ENCODE measurements at places on chromosomes 4 and X.

- no peak for DNase-seq
Measured at GRCh38 chr4:73086095-73086868, 16.8 kb upstream of the COX18 start.

GRCh38 chr4:144374065-144374464 lies 233.5 kb upstream of the GYPA start:
- DNase-seq: no peak

DNA sequence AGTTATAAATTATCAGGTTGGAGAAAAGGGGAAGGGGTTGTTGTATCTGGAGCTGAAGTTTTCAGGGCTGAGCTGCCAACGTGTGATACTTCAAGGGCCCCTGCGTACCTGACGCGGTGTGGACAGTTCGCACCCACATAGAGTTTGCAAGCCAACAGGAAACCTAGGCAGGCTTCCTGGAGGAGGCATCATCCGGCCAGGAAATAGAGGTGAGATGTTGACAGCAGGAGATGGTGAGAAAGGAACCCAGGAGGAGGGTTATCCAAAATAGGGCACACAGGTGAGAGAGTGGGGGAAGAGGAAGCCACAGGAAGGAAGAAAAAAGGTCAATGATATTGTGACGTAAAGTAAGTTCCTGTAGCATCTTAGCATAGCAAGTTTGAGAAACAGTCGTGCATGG lies 127.2 kb downstream of the DHRSX start:
- no peak for DNase-seq

DNA sequence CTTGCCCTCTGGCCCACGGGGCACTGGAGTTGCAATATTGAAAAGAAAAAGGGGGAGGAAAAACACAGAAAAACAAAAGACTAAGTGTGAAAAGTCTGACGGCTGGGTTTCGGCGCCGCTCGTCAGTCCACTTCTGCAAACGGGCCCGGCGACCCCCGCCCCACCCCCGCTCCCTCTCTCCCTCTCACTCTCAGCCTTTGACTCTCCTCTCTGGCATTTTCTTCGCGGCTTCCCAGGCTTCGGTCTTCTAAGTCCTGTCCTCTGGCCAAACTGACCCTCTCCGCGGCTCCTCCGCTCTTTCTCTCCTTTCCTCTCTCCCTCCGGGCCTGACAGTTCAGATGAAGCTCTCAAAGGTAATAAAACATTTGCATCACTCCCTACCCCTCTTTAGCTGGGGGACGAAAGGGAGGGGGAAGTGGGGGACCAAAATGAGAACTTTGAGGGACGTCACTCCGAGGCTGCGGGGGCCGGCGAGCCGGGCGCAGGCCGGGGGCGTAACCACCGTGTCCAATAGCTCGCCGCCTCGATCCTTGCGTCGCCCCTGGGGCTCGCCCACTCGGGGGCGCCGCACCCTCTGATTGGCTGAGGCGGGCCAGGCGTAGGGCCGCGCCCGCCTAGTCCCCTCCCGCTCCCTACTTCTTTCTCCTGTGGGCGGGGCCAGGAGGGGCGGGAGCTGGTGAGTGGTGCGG lies at the start of gene NKX6-1:
Gene NKX6-1 (minus strand): TSS at position 358 of the 689 bp plus-strand sequence. CDS start 1,064 bp downstream, outside the sequence.
- no peak for DNase-seq

GRCh38 chrX:40080894-40081678 lies 16.7 kb downstream of the BCOR start:
- no peak for DNase-seq

DNA sequence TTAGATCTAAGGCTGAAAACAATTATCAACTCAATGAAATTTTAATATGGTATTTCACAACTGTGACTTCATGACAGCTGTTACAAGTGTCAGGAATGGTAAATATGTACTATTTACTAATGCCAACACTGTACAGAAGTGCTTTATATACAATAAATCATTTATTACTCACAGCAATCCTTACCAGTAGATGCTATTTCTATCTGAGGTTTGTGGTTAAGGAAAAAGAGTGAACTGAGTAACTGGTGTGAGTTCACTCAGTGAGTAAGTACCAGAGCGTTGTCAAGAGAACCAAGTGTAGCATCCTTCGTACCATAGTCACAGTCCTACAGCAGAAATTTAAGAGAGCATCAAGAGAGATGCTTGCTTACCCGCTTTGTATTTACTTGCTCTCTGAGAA lies 23.3 kb downstream of the MTHFD2L start:
- DNase-seq: no peak

DNA sequence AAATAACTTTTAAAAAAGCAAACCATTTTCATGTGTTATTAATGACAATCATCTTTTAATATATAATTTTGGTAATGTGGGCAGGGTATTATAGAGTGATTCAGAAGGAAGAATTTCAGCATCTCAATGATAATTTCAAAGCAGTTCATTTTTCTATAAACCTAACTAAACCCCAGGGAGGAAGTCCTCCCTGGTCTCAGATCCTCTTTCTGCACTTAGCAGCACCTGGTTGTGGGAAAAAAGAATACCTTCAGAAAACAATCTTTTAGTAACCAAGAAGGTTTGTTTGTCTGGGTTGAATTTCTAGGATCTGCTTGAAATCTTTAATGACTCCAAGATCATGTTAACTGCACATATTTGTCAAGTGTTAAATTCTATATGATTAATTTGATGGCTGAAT lies 29.9 kb downstream of the DKK2 start:
- no peak for DNase-seq

DNA sequence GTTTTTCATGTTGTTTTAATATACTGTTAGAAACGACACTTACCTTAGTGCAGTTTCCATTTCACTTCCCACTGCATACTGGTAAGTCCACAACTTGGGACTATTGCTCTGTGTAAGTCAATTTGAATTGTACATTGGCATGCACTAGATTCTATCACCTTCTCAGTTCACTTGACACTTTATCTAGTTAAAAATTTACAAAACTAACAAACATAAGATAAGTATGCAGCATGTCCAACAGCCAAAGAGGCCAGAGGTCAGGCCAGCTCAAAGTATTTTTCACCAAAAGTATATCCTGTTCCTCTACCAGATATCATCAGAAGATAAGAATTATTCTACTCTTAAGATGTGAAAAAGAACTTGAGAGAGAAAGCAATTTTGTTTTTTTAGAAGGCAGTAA lies 75.9 kb downstream of the QRFPR start:
- DNase-seq: no peak

DNA sequence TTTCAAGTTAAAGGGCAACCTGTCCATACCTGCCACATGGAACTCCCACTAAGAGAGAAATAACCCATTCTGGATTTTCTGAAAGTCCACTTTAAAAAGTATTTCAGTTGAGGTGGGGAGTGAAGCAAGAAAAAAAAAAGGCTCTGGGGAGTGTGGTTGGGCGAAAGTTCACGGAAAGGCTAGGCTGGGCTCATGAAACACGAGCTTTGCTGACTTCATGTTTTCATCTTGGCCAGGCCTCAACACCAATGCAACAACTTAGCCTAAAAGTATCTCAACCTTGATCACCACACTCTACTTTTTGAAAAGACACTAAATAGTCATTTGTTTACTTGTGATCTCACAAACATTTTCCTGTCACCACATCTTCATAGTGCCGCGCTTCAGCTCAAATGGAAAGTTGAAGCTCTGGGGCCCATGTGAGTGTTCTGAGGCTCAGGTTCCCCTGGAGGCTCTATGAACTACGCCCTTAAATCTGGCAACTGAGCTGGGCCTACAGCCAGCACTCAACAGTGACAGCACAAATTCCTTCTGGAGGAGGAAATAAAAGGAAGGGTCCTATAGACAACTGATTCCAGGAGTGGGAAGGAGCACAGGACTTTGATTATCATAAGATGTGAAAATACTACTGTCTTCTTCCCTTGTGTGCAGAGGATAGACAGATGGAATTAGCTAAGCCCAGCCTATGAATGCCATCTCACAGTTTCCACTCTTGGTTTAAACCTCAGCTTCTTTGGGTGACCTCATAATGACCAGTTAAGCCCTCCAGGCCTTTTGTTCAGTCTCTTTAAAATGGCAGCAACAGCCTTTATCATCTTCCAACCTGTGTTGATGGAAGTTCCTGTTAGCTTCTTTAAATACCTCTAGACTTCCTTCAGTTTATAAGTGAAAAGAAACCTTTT lies 5.1 kb downstream of the CD40LG start:
- DNase-seq: no peak

DNA sequence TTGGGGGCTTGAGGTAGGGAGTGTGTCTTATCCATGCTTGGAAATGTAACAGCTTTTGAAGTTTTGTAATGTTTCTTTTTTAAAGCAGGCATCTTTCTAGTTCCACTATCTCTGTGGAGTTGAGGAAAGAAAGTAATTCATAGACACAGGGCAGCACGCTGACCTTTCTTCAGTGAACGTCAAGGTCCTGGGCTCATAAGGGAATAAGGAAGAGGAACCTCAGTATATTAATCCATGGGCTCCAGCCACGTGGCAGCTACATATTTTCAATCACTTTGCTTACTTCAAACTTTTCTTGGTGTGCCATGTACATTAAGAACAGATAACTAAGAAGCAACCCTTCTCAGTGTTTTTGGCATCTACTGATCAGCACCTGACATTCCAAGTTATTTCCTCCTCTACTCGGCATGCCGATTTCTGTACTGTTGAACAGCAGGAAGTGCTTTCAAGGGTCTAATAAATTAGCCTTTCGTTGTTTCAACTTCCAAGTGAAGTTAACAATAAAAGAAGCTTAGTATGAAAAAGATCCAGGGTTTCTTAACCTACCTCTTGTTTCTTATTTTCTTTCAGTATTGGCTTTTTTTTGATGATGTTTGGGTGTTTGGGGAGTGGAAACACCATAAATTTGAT lies 88.2 kb downstream of the SORBS2 start:
- no peak for DNase-seq

DNA sequence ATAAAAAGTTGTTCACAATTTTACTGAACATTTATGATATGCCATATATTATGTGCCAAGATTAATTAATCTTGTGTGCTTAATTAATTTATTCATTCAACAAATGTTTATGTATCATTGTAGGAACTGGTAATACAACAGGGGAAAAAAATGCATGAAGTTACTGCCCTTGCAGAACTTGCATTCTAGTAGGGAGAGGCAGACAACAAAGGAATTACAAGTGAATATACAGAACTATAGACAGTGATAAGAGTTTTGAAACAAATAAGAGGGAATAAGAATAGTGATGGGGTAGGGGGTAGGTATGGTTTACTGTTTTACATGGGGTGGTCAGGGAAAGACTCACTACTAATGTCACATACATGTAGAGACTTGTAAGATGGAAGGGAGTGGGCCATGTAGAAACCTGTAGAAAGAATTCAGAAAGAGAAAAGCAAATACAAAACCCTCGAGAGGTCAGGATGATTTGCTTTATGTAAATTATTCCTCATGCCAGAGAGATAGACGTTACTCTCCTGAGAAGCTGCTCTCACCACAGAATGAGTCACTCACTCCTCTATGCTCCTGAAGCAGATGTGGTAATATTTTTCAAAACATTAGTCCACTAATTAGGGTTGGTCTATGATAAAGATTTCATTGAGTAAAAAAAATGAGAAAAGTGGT lies 855.0 kb upstream of the GRID2 start:
- no peak for DNase-seq

- no peak for DNase-seq
Measured at GRCh38 chr4:170256807-170257206, 167.1 kb upstream of the AADAT start.

DNA sequence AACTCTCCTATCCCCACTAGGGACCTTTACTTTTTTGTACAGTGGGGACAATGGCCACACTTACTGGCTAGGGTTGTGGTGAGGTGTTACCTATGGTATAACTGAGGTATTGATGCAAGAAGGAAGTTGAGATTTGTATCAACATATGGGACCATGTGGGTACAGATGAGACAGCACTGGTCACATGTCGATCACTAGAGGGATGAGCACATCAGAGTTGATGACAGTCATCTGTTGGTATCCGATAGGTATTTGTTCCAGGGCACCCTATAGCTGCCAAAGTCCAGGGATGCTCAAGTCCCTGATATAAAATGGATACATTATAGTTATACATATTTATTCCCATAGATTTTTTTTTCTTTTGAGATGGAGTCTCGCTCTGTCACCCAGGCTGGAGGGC lies 12.6 kb upstream of the SLC10A3 start:
- no peak for DNase-seq

DNA sequence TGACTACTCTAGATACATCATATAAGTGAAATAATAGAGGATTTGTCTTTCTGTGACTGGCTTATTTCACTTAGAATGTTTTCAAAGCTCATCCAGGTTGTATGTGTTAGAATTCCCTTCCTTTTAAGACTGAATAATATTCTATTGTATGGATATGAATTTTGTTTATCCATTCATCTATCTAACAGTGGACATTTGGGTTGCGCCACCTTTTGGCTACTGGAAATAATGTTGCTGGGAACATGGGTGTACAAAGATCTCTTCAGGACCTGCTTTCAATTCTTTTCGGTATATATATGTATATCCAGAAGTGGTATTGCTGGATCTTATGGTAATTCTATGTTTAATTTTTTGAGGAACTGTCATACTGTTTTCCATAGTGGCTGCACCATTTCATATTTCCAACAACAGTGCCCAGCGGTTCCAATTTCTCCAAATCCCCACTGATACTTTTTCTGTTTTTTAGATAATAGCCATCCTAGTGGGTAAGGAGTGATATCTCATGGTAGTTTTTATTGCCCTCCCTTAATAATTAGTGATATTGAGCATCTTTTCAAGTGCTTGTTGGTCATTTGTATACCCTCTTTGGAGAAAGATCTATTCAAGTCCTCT lies 3.4 kb upstream of the SCD5 start:
- DNase-seq: no peak

DNA sequence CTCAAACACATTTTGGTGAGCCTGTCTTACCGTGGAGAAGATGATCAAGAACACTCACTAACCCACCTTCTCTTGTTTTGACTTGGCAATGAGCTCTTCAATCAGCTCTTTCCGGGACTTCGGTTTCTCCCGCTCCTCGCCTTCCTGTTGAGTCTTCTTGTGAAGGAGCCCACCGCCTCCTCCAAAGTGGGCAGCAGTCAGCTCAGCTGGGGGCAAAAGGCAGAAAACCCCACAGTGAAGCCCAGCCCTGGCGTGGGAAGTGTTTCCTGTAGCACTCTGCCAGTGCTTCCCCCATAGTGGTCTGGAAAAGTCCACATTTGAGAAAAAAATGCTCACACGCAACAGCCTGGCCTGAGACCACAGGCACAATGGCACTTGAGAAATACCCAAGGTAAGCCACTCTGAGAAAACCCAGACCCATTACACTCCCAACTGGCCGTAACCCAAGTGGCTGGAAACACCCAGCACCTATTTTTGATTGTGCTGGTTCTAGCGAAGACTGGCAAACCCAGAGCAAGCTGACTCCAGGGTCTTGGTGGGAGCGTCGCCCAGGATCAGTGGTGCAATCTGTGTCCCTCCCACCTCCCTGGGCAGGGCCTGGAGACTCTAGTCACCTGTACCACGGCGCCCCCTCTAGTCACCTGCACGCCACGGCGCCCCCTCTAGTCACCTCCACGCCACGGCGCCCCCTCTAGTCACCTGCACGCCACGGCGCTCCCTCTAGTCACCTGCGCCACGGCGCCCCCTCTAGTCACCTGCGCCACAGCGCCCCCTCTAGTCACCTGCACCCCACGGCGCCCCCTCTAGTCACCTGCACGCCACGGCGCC lies 8.6 kb downstream of the NOP14 start:
- no peak for DNase-seq

- no peak for DNase-seq
Measured at GRCh38 chrX:113330416-113330815, 489.8 kb upstream of the AMOT start.

GRCh38 chr4:186699298-186699697 lies 24.4 kb downstream of the FAT1 start:
- no peak for DNase-seq
